PC-3 (cell line): ENCODE measurements at places on chromosomes 5 and 9. TPM values are rescaled to one million over a fixed set of nuclear protein-coding genes. Genes with fewer than 3 reads are reported as not detected.

DNA sequence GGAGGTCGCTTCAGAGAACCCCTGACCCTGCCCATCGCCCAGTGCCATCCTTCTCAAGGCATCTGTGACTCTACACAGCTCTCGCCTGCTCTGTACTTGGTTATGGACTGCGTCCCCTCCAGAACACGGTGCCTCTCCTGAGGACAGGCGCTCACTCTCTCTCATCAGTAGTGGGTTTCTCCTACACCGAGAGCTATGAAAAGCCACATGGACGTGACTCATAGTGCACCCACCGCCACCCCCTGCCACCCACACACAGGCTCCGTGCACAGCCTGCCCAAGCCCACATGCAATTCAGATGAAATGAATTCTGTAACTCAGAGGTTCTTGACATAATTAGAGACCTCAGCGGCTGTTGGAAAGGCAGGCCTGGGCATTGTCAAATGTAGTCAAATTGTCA lies 13.9 kb downstream of the GTF3C5 start:
- H3K36me3 ChIP-seq: peaks cover 18% of the 10 kb centered on the region; the same call in 1 of the 2 replicates
- no peaks in the 10 kb centered on the region for H3K4me1 ChIP-seq
- no peaks in the 10 kb centered on the region for H3K27me3 ChIP-seq
- no peak overlapping the region for H3K27ac ChIP-seq

DNA sequence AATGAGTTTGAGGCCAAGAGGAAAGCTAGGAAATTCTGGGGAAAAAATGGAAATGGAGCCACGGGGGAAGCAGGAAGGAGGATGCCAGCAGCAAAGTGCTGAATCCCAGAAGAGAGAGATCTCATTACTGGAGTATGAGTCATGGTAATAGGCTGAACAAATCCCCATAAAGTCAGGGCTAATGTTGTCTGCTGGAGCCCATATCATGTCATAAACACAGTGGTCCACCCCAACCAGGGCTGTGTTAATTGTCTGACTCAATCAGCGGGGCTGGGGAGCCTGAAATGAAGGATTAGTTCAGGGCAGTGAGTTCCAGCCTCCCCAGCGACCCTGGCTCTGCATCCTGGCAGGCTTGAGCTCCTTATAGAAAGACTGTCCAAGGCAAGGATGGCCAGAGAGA lies 68.8 kb downstream of the TLR4 start:
- H3K36me3 ChIP-seq: no peaks in the 10 kb centered on the region
- no peaks in the 10 kb centered on the region for H3K4me1 ChIP-seq
- H3K27ac ChIP-seq: no peak overlapping the region
- no peaks in the 10 kb centered on the region for H3K27me3 ChIP-seq
- DNase-seq: no peak
- no peak overlapping the region for H3K4me3 ChIP-seq

DNA sequence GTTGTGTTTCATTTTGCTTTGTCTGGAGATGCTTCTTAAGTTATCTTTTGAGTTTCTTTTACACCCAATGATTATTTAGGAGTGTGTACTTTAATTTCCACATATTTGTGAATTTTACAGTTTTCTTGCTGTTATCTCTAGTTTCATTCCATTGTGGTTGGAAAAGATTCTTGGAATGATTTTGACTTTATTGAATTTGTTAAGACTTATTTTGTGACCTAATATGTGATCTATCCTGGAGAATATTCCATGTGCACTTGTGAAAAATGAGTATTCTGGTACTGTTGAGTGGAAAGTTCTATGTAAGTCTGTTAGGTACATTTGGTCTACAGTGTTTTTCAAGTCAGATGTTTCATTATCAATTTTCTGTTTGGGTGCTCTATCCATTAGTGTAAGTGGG lies 24.4 kb upstream of the GRAMD2B start:
- H3K27ac ChIP-seq: no peak overlapping the region
- no peak for DNase-seq
- peaks cover 13% of the 10 kb centered on the region; the same call in 1 of the 2 replicates for H3K36me3 ChIP-seq
- no peaks in the 10 kb centered on the region for H3K4me1 ChIP-seq
- H3K4me3 ChIP-seq: no peak overlapping the region

DNA sequence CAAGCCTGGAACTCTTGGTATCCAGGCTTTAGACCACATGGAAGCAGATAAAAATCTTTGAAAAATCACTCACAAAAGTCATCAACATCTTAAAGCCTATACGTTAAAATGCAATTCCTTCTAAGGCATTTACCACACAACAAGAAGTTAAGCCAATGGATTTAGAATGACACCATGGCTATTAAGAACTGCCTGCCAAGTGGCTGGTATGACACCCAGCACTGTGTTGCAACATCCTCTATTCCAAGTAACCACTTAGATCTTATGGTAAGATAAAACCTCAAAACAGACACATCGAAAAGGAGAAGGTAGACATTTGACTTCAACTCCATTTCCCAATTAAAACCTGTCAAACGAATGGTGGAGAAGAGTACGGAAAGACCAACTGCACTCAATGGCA lies 344.2 kb upstream of the SLC30A5 start:
- H3K4me3 ChIP-seq: no peak overlapping the region
- peak; percentile 8 for DNase-seq
- H3K4me1 ChIP-seq: no peaks in the 10 kb centered on the region
- no peaks in the 10 kb centered on the region for H3K36me3 ChIP-seq

DNA sequence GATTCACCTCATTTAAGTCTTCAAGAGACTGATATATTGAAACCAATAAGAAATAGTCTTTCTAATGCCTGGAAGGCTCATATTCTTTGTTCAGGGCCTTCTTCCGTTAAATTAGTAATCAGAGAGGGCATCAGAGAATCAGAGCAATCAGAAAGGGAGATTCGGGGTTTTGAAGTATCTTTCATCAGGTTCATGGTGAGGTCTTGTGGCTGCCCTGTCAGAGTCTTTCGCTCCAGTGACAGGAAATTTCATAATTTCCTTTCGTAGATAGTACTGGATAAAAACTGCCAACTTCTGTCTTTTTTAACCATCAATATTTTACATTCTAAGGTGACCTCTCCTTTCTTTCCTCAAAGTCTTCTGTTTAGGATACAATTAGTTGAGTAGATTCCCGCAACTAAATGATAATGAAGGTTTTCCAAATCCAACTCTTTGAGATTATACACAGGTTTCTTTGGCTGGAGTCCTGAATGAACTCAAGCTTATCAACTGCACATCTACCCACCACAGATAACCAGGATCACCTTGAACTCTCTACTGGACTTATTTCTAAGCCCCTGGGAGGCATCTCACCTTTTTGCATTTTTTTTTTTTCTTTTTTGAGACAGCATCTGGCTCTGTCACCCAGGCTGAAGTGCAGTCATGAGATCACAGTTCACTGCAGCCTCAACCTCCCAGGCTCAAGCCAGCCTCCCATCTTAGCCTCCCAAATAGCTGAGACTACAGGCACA lies 5.5 kb downstream of the IL31RA start:
- H3K4me3 ChIP-seq: no peak overlapping the region
- no peaks in the 10 kb centered on the region for H3K36me3 ChIP-seq
- H3K27me3 ChIP-seq: no peaks in the 10 kb centered on the region
- no peak overlapping the region for H3K27ac ChIP-seq

Gene DOCK2
- 0.26 and 0.58 TPM in 2 replicates for total RNA-seq

Gene IL3
- total RNA-seq: not detected in 2 replicates

Gene OTULINL
- total RNA-seq: 46.4 and 54.6 TPM in 2 replicates
